ENCODE measurements at places on chromosomes 7 and 10.

DNA sequence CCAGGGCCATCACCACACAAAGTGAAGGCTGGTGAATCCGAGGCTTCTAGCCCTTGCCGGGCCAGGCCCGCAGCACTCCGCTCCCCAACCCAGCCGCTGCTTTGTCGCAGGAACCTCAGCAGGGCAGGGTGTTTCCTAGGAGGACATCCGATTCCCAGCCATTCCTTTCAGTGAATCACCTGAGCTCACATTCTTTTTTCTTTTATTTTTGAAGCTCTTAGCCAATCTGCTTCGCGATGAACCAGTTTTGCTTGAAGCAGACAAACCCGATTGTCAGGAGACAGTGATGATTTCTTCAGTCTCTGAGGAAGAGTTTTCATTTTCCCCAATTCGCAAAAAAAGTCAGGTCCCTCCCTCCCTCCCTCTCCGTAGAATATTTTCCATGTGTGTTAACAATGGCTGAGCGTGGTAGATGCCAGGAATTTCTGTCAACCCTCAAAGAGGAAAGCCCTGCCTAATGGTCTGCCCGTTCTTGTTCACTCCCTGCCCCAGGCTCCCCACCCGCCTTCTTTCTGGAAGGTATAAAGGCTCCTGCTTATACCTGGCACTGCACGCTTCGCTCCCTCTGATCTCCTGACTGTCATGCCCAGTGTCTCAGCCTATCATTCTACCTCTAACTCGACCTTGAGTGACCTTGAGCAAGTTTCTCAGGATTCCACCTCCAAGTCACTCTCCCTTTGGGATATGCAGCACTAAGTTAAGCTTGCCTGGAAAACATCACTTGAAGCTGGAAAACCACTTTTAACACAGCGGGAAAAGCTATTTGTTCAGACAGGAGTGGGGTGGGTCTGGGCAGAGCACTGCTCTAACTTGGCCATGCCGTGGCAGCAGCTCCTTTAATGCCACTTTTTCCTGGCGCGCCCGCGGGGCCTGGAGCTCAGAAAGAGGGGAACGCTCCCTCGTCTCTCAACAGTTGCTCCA lies 35.1 kb downstream of the EGFR start:
- no peaks in the 10 kb centered on the region for H3K4me1 ChIP-seq
- no peak overlapping the region for H3K27ac ChIP-seq
- DNase-seq = no peak
- H3K27me3 ChIP-seq = no peaks in the 10 kb centered on the region

- peaks cover 17% of the 10 kb centered on the region for H3K4me1 ChIP-seq
- no peaks in the 10 kb centered on the region for H3K27me3 ChIP-seq
- H3K36me3 ChIP-seq = no peaks in the 10 kb centered on the region
- no peak for DNase-seq
- H3K27ac ChIP-seq = no peak overlapping the region
Observed at GRCh38 chr10:119498889-119499676, 43.4 kb downstream of the RGS10 start.

DNA sequence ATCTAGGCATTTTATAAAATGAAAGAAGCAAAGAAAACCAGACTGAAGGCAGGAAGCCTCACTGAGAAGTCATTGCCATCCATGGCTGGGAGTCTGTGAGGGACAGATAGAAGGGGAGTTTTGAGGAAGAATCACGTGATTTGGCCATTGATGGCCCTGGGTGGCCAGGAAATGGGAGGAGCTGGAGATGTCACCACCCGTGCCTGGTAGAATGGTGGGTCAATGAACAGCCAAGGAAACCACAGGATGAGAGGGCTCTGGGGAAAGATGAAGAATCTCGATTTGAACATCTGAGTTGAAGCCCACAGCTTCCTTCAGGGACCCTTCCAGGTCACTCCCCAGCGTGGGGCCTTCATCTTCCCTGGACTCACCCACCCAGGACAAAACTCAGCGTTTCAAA lies 103.3 kb upstream of the CHST15 start:
- no peaks in the 10 kb centered on the region for H3K4me1 ChIP-seq
- no peaks in the 10 kb centered on the region for H3K36me3 ChIP-seq
- no peak for DNase-seq

GRCh38 chr7:141409801-141410329 lies 141.3 kb upstream of the AGK start:
- no peaks in the 10 kb centered on the region for H3K27me3 ChIP-seq
- no peak for DNase-seq
- H3K4me1 ChIP-seq = no peaks in the 10 kb centered on the region
- no peaks in the 10 kb centered on the region for H3K36me3 ChIP-seq

DNA sequence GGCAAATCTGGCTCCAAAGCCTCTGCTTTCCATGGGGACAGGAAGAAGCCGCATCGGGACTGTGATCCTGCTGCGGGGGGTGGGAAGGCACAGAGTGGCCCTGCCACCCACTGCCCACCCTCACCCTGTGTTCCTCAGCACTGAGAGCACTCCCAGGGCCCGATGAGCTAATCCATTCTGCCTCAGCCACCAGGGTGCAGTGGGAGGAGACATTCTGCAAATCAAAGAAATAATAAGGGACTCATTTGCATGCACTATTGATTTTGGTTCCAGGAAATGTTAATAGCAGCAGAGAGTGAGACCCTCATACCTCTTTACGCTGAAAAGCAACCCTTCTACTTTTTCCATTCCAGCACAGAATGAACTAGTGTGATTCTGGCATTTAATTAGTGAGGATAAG lies 572.8 kb downstream of the INHBA start:
- no peak overlapping the region for H3K27ac ChIP-seq
- no peaks in the 10 kb centered on the region for H3K36me3 ChIP-seq
- no peak overlapping the region for H3K4me3 ChIP-seq

GRCh38 chr10:15113766-15114165 lies 16.6 kb downstream of the RPP38 start:
- H3K27ac ChIP-seq = no peak overlapping the region
- no peaks in the 10 kb centered on the region for H3K27me3 ChIP-seq
- H3K36me3 ChIP-seq = no peaks in the 10 kb centered on the region
- DNase-seq = no peak
- no peaks in the 10 kb centered on the region for H3K4me1 ChIP-seq

DNA sequence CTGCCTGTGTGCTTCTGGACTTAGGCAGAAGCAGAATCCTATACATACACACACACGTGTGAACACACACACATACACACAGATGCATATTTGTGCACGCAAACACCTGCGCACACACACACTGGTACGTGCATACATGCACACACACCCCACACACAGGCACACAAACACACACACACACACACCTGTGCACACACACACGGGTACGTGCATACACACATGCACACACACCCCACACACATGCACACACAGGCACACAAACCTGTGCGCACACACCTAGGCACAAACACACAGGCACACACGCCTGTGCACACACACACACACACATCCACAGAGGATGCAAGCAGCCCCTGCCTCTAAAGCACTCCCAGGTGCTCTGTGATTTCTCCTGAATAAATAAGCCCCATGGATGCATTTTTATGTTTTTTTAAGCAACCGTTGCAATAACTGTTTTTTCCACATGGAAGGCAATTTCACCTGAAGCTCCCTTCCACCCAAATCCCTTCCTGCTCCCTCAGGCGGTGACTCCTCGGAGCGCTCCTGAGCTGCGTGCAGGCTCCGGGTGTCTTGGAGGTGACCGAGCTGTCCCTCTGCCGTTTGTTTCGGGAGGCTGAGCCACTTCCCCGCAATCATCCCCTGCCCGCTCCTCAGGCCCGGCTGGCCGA lies 41.5 kb upstream of the PDGFA start:
- DNase-seq = no peak
- H3K27ac ChIP-seq = no peak overlapping the region
- no peaks in the 10 kb centered on the region for H3K36me3 ChIP-seq
- no peaks in the 10 kb centered on the region for H3K4me1 ChIP-seq
- H3K4me3 ChIP-seq = no peak overlapping the region

- no peaks in the 10 kb centered on the region for H3K27me3 ChIP-seq
- no peak overlapping the region for H3K27ac ChIP-seq
- H3K36me3 ChIP-seq = no peaks in the 10 kb centered on the region
- no peaks in the 10 kb centered on the region for H3K4me1 ChIP-seq
- H3K4me3 ChIP-seq = no peak overlapping the region
Observed at GRCh38 chr10:59891349-59891748, 15.0 kb downstream of the CCDC6 start.

DNA sequence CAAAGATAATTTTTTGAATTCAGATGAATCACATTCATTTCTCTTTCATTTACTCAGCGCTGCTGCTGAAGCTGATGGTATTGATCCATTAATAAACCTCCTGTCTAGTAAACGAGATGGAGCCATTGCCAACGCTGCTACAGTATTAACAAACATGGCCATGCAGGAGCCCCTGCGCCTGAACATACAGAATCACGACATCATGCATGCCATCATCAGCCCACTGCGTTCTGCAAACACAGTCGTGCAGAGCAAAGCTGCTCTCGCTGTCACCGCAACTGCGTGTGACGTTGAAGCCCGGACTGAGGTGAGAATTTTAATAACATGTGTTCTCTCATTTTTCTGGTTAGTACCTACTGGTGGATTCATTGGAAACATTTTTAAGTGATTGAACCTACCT lies 70.2 kb downstream of the ARMC3 start:
- no peaks in the 10 kb centered on the region for H3K36me3 ChIP-seq
- H3K27ac ChIP-seq = no peak overlapping the region
- no peak overlapping the region for H3K4me3 ChIP-seq
- H3K27me3 ChIP-seq = peaks cover 14% of the 10 kb centered on the region
- no peaks in the 10 kb centered on the region for H3K4me1 ChIP-seq
- DNase-seq = no peak

All from A673 (cell line).